ENCODE measurements at places on chromosomes 5 and 9. TPM values are rescaled to one million over a fixed set of nuclear protein-coding genes. Genes with fewer than 3 reads are reported as not detected.

DNA sequence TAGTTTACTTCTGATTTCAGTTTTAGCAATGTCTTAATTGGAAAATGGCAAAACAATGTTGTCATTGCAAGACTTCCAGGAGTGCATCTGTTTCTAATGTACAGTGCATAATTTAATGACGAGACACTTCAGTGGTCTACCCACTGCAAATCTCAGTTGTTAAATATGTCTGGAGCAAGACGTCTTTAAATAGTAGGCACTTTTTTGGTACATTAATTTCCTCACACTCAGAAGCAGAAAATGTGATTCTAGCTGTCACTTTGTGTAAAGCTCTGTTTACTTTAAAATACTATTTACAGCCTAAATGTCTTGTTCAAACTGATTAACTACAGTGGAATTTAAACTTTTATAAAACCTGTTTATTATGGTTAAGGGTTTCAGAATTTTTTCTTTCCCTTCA, 815.5 kb downstream of the TLE1 start:
- DNase-seq = no peak

DNA sequence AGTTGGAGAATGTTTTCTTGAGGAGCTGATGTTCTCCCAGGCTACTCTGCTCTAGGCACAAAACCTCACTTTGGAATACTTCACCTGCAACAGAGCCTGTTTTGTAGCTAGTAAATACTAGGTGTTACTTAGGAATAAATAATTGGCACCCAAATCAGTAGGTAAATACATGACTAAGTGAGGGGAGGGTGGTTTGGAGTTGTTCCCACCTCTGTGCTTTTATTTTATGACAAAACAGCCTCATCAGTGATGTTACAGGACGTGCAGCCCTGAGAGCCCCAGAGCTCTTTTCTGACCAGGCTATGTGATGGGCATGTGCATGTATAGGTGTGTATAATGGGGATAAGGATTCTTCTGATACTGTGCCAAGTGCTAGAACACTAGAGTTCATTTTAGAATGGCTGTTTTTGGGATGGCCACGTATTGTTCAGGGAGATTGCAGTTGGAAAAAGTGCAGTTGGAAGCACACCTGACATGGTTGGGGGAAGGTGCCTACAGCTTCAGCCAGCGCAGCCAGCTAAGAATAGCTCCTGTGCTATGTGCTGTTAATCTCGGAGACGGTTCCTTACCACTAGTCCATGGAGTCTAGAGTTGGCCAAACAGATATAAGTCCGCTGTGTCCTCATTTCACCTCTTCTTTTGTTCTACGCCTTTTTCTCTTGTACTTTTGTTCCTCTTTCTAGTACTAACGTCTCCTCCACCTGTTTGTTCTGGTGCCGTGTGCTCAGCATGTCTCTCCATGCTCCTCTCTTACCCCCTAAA, 284.7 kb downstream of the FANCC start:
- DNase-seq = no peak

DNA sequence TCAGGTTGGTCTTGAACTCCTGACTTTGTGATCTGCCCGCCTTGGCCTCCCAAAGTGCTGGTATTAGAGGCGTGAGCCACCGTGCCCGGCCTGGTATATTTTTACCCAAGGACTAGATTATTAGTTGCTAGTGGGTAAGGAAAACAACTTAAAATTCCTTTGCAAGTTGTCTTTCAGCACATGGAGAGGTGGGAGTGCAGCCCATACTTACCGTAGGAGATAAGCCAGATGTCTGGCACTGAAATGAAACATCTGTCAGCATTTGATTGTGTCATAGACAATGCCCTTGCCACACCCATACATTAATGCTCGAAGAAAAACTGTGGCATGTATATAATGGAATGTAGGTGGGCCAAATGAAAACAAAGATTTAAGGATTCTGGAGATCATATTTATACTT, 36.6 kb upstream of the ANKH start:
- DNase-seq = no peak

- DNase-seq = no peak
Measured at GRCh38 chr9:89839449-89839848, 234.6 kb downstream of the GADD45G start.

DNA sequence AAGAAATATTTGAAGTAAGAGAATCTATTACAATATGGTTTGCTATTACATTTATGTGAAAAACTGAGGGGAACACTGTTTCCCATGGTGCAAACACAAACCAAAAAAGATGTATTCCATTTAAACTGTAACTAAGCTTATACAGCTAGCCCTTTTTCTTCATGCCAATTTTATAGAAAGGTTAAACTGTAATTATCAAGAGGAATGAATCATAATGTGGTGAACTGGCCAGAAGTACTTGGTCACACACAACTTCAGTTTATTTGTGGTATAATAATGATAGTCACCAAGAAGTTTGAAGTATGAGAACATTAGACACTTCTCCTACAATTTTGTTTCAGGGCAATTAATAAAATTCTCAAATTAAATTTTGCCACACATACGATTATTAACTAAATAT, 177.9 kb downstream of the XRCC4 start:
- DNase-seq = no peak

DNA sequence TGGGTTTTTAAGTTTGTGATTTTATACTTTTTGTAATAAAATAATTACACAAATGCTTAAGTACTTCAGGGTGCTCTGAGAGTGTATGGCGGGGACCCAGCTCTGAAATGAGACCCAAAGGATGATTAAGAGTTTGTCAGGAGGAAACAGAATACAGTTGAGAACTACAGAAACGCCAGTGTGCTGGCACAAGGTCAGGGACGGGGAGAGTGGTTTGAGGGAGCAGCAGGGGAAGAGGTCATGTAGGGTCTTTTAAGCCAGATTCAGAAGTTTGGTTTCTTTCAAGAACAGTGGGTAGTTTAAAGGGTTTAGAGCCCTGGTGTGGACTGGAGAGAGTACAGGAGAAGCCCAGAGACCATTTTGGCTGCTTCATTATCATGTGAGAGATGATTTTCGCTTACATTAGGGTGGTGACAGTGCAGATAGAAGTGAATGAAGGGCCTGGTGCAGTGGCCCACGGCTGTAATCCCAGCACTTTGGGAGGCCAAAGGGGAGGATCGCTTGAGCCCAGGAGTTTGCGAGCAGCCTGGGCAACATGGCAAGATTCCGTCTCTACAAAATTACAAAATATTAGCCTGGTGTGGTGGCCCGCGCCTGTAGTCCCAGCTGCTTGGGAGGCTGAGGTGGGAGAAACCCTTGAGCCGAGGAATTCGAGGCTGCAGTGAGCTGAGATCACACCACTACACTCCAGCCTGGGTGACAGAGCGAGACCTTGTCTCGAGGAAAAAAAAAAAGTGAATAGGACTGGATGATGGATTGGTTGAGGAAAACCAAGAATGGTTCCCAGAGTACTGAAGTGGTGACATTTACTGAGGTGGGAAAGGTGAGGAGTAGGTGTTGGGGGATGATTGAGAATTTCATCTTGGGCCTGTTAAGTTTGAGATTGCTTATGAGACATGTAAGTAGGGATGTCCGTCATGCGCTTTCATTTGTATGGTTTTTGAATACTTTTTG, 1.4 kb upstream of the ETF1 start:
- no peak for DNase-seq

DNA sequence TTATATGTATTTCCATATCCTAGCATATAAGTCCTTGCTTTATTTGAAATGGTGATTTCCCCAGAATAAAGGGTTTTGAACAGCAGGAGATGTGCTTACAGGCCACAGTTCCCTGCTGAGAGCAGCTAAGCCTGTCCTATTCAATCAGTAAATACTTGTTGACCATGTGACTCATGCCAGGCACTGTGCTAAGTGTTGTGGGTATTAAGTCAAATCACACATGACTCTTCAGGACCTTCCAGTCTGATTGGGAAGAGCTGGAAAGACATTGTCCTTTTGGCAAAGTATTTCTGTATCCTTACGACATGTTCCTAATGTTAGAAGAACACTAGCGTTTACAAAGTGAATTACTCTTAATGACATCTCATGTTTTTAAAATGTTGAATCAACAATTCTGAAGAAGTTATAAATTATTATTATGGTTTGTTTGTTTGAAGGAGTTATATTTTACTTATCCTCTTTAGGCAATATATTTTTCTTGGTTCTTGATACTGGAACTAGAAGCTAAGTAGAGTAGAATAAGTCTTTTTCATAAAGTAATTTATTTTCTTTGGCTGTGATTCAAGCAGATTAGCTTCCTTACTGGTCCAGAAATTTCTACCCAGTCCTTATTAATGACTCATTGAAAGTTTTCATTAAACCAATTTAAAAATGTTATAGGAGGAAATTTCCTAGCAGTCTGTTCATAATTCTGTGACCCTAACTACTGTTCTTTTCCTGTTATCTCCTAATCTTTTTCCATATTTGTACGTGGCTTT, 82.1 kb downstream of the GAPVD1 start:
- no peak for DNase-seq

DNA sequence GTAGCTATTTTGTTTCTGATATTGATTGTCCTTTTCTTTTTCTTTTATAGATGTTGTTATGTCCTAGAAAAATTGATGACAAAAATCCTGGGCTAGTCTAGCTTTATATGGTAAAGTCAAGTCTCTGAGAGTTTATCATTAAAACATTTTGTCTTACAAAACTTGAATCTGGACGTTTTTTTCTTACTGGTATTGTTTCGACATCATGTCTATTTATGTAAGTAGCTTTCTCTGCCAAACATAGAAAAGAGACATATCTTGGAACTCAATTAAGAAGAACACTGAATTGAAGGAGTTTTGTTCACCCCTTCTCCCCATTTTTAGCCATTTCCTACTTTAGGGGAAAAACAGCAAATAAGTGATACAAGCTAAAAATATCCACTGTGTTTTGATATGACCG, 151.5 kb downstream of the ISOC1 start:
- DNase-seq = no peak

- no peak for DNase-seq
Measured at GRCh38 chr5:134022333-134022732, 17.6 kb upstream of the VDAC1 start.

DNA sequence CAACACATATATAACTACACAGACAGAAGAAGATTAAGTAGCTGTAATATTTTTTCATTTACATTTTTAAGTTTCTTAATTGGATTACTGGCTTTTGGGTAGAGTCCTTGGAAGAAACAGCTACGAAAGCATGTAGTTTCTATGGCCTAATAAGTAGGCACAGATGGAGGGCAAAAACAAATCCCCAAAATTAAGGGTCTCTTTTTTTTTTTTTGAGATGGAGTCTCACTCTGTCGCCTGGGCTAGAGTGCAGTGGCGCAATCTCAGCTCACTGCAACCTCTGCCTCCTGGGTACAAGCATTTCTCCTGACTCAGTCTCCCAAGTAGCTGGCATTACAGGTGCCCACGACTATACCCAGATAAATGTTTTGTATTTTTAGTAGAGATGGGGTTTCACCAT, 27.1 kb upstream of the MTMR12 start:
- DNase-seq = no peak

- no peak for DNase-seq
Measured at GRCh38 chr5:39314591-39314990, 49.7 kb downstream of the C9 start.

DNA sequence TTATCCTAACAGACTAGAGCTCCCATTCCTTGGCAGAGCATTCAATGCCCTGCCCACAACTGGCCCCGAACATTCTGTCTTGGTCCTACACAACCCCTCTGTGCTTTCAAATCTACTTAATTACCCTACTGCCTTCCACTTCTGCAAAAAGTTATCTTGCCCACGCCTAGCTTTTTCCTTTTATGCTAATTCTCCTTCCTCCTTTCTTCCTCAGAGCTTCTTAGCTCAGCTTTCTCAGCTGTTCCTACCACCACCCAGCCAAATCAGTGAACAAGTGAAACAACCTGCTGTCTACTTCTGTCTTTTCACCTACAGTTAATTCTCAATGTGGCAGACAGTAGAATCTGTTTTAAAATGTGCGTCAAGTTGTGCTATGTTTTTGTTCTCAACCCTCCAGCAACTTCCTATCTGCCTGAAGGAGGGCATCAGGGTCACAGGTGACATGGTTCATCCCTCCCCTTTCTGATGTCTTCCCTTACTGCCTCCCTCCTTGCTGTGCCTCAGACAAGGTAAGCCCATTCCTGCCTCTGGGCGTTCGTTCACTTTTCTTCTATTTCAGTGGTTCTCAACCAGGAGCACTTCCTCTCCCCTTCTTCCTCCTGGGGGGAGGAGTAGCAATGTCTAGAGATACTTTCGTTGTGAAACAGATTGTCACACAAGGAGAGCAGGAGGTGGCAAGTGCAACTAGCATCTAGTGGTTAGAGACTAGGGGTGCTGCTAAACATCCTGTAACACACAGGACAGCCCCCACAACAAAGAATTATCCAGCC, 1.3 kb upstream of the REEP5 start:
- DNase-seq = no peak

- no peak for DNase-seq
Measured at GRCh38 chr5:147445917-147446316, 64.0 kb downstream of the DPYSL3 start.

- no peak for DNase-seq
Measured at GRCh38 chr9:76562511-76562911, 103.5 kb downstream of the GCNT1 start.

DNA sequence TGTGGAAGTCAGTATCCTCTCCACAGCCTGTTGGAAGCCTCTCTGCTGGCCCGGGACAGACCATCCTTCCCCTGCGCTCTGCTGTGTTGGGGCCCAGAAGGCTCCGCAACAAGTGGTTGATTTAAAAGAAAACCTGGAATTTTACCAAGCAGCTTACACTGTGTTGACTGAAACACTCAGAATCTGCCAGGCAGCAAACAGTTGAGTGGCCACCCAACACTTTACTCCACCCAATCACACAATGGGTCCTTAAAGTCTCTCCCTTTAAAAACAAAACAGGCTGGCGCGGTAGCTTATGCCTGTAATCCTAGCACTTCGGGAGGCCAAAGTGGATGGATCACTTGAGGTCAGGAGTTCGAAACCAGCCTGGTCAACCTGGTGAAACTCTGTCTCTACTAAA, 28.0 kb upstream of the DMRT3 start:
- DNase-seq = no peak

DNA sequence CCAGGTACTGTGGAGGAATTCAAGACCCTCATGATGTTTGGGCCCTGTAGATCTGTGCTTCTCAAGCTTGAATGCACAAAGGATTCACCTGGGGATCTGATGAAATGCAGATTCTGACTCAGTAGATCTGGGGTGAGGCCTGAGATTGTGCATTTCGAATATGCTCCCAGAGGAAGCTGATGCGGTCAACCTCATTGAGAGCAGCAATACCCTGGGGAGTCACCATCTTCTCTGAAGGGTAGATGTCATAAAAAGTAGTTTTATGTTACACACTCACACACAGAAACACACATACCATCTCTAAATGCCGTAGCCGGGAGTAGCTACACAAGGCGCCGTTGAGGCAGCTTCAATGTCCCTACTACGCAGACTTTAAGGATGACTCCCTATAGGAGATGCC, 55.8 kb upstream of the CPEB4 start:
- no peak for DNase-seq

Gene TBC1D2
- total RNA-seq = 2.0 TPM

Gene DNLZ
- 34.1 TPM for total RNA-seq

Gene SIL1
- total RNA-seq = 43.1 TPM

Gene ACER2
- 4.1 TPM for total RNA-seq

Gene CCNJL
- total RNA-seq = 6.3 TPM

Gene TAF1L
- total RNA-seq = not detected

Gene GHR
- 10.4 TPM for total RNA-seq

Gene FAM221B
- total RNA-seq = not detected

Data from cardiac septum (tissue), 1 donor.